ENCODE measurements at places on chromosomes 7 and 10.

- DNase-seq, result no peak
These were observed 1079.6 kb upstream of the C7orf33 start for GRCh38 chr7:147510923-147511322.

DNA sequence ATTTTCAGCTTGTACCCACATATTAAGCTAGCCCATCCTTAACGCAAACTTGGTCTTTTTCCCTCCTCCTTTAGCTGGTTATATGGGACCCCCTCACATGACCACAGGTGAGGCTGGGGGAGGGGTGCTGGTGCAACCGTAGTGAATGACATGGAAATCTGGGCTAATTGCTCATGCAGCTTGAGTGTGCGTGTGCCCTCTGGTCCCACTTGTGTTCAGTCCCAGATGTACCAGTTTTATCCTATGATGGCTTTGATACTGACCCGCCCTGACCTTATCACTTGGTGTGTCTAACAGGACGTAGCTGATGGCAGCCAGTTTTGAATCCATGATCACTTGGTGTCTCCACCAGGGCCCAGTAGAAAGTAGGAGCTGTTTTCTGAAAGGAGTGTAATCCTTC lies 5.1 kb upstream of the ZC3HAV1 start:
- no peak for DNase-seq

- DNase-seq, result no peak
These were observed 112.2 kb downstream of the CRPPA start for GRCh38 chr7:16309129-16309528.

- DNase-seq, result no peak
These were observed 116.1 kb downstream of the GPR37 start for GRCh38 chr7:124649397-124650014.

DNA sequence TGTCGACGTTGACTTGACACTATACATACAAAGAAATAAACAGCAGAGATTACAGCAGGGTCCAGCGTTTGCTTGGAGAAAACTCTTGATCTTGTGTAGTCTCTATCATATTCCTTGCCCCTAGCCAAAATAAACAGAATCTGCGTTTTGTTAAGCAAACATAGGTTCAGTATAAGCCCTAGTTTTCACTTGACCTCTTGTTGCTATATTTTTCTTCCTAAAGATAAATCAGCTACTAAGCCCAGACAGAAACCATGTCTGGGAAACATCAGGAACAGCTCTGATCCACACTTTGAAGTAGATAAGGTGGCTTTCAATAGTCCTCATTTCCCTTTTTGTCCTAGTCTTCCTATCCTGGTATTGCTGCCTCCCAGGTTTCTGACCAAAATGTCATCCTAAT lies 328.2 kb upstream of the MAGI2 start:
- DNase-seq, result no peak

DNA sequence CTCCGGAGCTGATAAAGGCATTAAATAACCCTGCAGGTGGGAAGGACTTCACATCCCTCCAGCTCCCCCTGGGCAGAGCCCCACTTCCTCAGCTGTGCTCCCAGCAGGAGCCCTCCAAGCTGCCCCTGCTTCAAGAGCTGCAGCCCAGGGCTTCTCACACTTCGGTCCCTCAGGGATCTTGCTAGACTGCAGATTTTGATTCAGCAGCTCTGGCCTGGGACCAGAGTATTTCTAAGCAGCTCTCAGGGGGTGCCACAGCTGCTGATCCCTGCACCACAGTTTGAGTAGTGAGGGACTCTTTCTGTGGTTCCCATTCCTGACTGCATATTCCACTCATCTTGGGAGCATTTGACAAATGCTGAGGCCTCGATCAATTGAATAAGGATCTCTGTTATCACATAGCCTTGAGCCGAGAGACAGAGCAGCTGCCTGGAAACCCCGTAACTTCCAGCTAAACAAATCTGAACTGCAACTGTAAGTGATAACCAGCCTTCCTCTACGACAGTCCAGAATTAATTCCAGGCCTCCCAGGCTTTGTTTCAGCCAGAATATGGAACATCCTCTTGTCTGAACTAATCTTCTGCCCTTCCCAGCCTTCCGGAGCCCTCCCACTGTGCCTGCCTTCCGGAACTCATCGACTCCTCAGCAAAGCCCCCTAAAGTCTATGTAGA lies 161.4 kb downstream of the CCDC3 start:
- DNase-seq, result no peak

- DNase-seq, result no peak
These were observed 161.1 kb upstream of the ZWINT start for GRCh38 chr10:56522166-56522565.

Measured in stimulated activated CD8-positive, alpha-beta memory T cell treated with anti-CD3 and anti-CD28 coated beads, Interleukin-2, amount 100 ng/mL, for 1 hour (primary cell).